NCI-H2029 treated with DMSO at 0.1 percent for 48 hours (cell line): ENCODE measurements at places on chromosomes 2 and 18.

DNA sequence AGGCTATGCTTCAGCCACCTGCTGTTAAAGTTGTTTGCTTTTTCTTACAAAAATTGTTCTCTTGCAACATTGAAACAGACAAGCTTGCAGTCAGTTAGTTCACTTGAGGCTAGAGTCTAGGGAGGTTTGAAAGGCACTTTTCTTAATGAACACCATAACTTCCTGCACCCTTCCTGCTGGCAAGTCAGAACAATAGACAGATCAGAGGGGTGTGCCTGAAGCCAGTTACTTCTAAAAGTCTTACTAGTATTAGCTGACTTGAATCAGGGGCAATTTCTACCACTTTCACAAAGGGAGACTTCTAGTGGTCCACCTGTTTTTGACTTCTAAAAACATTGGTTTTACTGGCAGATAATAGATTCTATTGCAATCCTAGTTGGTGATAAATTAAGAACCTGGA is 367.4 kb upstream of the CDH20 start:
- DNase-seq, result no peak

- DNase-seq, result no peak
Measured at GRCh38 chr2:197238043-197238365, 72.6 kb downstream of the ANKRD44 start.

- no peak for DNase-seq
Measured at GRCh38 chr18:48490641-48491293, 48.1 kb upstream of the CTIF start.

DNA sequence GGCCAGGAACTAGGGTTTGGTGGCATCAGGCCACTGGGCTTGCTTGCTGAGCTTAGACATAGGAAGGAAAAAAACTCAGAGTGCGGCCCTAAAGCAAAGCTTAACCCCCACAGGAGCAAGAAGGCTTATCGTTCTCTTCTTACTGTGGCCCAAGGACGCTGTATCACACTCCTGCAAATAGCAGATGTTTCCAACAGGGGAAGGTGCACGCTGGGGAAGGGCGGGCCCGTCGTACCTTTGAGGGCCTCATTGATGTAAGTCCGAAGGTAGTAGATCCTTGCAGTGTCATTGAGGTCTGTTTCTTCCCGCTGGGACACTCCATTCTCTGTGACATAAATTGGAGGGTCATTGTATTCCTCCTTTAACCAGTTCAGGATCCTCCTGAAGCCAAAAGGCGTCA is 46.6 kb downstream of the LCT start:
- DNase-seq, result no peak

DNA sequence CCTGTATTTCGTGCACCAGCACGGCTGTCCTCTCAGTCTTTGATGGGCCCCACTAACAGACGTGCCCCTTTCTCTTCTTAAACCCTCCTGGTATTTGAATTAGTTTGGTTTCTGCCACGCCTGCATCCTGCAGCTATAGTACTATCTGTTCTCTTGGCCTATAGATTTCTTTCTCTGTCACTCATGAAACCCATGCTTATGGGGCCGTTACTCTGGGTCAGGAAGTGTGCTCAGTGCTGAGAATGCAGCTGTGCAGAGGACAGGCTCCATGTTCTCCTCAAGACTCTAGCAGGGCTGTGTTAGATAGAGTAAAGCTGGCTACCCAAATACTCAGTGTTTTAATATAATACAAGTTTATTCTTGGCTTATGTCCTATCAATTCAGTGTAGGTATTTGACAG is 180.0 kb downstream of the INSIG2 start:
- no peak for DNase-seq

GRCh38 chr18:12076424-12077140 is 17.1 kb upstream of the ANKRD62 start:
- DNase-seq, result no peak

DNA sequence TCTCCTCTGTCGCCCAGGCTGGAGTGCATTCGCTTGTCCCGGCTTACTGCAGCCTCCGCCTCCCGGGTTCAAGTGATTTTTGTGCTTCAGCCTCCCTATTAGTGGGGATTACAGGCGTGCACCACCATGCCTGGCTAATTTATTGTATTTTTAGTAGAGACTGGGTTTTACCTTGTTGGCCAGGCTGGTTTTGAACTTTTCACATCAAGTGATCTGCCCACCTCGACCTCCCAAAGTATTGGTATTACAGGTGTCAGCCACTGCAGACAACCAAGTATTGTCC is 1.1 kb downstream of the RPS27A start:
- no peak for DNase-seq

DNA sequence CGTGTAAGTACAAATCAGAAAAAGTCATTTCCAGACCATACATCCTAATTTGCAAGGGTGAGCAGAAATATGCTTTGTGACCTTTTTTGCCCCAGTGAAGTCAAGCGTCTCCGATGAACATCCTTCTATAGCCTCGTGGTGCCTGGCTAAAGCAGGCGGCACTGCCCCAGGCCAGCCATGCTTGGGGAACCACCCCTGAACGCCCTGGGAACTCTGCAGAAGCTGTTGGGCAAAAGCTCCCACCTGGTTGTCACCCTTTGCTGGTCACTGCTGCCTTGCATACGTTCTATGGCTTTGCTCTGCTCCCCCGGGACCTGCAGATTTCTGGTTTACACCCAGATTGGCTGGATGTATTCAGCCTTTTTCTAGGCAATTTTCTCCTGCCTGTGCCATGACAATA is 256.4 kb downstream of the SS18 start:
- no peak for DNase-seq

GRCh38 chr2:200693836-200694470 is 108.1 kb downstream of the AOX1 start:
- DNase-seq, result no peak

DNA sequence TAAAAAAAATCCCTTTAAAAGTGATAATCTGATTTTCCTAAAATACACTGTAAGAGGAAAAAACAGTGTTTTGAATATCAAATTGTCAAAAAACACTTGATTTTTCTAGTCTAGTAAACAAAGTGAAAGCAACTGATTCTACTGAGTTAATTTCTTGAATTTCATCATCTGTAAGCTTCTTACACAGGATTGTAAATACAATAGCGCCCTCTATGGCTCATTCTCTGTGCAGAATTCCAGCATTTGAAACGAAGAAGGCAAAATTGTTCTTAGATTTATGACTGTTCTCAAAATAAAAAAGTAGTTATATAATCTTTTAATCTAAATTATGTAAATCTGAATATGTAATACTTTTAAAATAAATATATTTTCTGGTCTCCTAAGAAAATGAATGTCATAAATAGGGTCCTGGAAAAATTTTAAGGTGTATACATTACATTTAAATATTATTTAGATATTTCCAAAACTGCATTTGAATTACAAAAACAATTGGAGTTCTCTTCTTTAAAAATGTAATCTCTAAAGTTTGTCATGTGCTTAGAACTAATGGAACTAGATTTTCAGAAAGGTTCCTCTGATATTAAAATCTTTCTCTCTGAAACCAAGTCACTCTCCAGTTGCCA is 176.9 kb upstream of the MC4R start:
- DNase-seq, result peak; percentile 62

GRCh38 chr2:186442885-186443284 is 43.2 kb upstream of the ZC3H15 start:
- no peak for DNase-seq

DNA sequence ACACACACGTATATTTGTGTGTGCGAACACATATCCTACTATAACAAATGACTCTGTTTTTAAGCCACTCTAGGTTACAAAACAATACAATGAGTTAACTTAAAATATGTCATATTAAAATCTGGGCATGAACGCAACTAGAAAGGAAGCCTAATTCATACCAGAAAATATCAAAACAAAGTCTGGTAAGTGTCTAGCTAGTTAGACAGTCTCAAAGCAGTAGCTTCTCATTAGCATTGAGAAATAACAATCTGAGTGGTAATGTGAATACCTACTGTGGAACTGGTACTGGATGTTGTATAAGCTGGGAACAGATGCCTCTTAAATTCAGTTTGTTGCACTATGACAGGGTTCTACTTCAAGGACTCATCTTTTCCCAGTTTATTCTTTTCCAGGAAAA is 32.5 kb upstream of the WIPF1 start:
- DNase-seq, result no peak

DNA sequence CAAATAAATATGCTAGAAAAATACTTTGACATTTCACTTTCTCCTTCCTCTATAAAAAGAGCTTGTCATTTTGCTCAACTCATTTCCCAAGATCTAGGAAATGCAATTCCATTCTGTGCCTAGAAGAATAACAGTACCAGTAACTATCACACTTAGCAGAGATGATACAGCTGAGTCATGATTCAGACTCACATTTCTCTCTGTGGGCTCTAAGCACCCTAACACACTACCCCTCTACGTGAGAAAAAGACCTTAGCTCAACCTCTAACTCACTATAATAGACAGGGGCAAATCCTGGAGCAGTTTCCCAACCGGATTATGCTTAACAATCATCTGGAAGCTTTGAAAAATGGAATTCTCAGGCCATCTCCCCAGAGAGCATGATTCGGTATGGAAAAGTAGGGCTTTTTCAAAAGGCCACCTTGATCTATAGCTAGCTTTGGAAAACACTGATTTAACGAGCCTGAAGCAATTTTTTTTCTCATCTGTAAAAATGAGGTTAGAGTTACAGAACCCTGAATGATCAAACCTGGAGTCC is 1312.3 kb upstream of the PIK3C3 start:
- no peak for DNase-seq

DNA sequence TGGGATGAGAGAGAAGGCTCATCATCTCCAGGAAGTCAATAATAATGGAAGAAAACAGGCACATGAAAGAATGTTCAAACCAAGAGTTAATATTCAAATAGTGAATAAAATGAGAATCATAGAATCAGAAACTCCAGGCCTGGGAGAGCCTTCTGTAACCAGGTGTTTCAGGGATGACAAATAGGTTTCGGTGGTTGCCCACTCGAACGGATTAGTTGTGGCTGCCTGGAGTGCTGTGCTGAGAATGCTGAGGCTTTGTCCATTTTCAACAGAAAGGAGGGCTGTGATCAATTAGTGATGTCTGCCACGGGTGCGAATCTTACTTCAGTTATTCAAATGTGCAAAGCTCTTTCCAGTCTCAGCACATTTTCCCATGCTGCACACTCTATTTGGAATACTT is 227.3 kb downstream of the INSIG2 start:
- no peak for DNase-seq

DNA sequence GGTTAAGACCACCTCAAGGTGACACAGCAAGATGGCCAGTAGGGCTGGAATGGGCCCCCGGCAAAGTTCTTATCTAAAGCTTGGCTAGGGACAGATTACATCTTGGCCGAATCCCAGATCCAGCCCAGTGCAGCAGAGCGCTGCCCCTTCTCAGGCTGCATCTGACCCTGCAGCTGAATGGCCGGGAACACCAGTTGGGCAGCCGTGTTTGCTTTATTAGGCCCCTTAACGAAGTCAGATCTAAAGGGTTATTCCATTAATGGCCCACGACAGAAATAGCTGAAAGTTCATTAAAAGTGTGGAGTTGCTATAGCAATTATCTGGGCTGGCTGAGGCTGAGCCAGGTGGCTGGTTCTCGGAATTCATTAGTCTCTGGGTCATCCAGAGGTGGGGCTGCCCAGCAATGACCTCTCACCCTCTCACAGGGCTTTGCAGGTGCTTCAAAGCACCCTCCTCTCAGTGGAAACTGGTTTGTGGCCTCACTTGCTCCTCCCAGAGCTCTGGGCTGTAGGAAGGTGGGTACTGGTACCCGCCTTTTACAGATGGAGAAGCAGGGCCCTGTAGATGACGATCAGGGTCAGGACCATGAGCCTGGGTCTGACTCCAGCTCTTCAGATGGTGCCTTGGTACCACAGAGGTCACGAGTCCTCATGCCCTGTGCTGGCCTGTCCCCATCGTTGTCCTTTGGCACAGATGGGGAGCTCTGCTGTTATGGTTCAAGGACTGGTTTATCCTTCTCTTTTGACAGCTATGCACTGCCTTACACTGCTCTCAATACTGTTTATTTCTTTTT is 68.8 kb downstream of the EMX1 start:
- no peak for DNase-seq

DNA sequence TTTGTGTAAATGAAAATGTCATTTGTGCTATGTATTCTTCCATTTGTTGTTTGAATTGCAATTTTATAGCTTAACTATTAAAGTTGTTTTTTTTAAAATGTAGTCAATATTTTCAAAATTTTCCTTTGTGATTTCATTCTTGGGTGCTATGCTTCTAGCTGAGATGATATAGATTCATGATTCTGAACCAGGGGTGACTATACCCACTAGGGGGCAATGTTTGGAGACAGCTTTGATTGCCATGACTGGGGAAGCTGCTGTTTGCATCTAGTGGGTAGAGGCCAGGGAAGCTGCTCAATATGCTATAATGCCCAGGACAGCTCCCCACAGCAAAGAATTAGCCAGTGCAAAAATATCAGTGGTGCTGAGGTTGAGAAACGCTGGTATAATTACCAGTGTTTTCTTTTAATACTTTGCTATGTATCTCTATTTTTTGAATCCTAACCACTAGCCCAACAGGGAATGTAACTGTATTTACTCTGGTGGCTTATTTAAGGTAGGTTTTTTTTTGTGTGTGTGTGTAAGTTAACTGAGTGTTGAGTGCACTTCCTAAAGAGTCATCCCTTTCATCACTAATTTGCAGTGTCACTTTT is 99.7 kb downstream of the MEP1B start:
- peak; percentile 42 for DNase-seq

DNA sequence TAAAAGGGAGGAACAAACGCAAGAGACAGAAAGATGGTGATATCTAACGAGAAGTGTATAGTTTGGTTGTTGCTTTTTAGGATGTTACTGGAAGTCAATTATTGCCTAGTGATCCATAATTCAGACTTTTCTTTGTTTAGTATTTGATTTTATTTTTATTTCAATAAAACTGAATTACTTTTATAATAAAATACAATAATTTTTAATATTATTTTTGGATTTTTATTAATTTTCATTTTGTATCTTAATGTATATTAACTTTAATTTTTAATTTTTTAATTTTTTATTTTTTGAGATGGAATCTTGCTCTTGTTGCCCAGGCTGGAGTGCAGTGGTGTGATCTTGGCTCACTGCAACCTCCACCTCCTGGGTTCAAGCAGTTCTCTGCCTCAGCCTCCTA is 55.6 kb downstream of the MTA3 start:
- DNase-seq, result no peak

DNA sequence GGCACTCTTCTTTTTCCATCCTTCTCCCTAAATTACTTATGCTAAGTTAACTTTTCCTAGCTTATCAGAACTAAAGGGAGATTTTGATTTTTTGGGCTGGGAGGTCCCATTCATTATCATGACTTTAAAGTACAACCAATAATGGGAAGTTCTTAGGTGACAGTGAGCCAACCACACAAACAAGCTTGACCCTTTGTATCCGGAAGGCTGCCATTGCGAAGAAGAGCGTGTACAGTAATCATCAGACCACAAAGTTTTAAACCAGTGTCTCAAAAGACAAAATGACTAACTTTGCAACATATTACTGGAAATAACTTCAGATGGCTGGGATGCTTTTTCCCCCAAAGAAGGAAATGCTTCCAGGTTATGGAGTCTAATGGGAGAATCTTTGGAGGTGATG is 298.1 kb downstream of the TGIF1 start:
- no peak for DNase-seq

- no peak for DNase-seq
Measured at GRCh38 chr18:8088626-8089025, 520.6 kb upstream of the RAB12 start.

GRCh38 chr2:135820003-135820618 is 16.9 kb downstream of the LCT start:
- DNase-seq, result peak; percentile 53

- DNase-seq, result no peak
Measured at GRCh38 chr18:36889742-36890141, 60.8 kb downstream of the KIAA1328 start.

GRCh38 chr2:45975752-45976517 is 321.3 kb upstream of the EPAS1 start:
- no peak for DNase-seq
